Cardiac septum (tissue), 1 donor: ENCODE measurements at places on chromosomes 1 and 21. TPM values are rescaled to one million over a fixed set of nuclear protein-coding genes. Genes with fewer than 3 reads are reported as not detected.
A peak's percentile ranks its signal among the peaks of the same experiment; 100 is the strongest.

Gene RGS13
- 0.27 TPM for total RNA-seq

- DNase-seq: no peak
Observed at GRCh38 chr1:243528459-243529121, 272.7 kb downstream of the SDCCAG8 start.

- no peak for DNase-seq
Observed at GRCh38 chr1:63798284-63798683, 24.5 kb downstream of the ROR1 start.

Gene OR2L2
- not detected for total RNA-seq

DNA sequence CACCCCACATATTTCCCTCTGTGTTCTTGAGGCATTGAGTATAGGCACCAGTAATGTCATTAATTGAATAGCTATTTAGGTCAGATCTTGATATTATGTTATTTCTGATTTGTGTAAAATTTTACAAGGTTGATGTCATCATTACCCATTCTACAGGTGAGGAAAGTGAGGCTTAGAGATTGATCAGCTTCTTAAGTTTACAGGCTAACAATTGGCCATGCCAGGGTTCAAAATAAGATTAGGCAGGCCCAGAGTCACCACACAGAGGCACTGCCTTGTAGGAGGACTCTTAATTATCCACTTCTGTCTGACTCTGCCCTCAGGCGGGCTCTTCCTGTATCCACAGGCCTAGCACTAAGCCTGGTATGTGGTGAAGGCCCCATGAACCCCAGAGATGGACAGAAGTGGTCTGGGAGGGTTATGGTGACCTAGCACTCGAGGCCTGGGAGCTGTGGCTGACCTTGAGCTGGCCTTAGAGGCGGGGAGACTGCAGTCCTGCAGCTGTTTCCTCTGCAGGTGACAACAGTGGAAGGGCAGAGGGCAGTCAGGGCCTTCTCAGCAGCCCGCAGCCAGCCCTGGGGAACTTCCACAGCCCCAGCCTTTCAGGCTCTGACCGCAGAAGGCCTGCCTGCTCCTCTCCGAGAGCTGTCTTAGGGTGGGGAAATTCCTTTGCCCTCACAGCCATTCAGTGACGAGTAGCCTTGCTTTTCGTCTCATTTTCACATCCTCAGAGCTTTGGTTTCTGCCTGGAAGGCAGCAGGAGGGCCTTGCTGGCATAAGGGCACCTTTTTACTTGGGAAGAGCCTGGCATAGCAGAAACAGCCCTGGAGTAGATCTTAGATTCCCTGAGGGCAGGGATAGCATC, 12.2 kb downstream of the ZDHHC18 start:
- no peak for DNase-seq

Gene HMGCS2
- total RNA-seq: 0.38 TPM

GRCh38 chr1:34371829-34372532, 195.3 kb downstream of the C1orf94 start:
- DNase-seq: no peak

Gene S100A12
- 4.1 TPM for total RNA-seq

DNA sequence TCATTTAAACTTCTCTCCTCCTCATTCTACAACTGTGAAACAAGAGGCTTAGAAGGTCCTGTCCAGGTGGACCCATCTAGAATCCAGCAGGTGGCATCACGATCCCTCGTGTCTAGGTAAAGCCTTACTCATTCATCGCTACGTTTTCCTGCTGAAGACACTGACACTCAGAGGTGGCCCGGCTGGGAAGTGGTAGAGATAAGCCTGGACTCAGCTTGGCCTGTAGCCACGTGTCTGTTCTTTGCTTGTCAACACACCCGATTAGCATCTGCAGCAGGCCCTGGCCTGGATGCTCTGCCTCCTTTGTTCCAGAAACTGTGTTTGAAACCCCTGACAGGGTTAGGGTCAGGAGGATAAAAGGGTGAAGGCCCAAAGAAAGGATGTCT, 43.4 kb downstream of the PARP1 start:
- peak; percentile 83 for DNase-seq

DNA sequence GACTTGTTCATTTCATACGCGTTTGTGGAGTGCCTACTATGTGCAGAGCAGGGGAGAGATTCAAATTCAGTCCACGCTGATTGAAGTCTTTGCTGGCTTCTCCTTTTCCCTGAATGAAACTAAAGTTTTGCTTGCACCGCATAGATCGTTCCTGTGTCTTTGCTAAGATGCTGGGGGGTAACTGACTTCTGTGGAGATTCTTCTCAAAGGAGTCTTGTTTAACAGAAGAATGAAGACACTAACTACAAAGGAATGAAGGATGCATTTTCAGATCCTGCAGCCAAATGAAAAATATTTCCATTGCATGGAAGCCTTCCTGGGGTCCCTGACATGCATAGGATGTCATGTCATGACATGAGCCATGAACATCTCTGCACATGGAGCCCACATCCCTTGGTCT, 26.9 kb upstream of the H6PD start:
- DNase-seq: no peak

Gene DMBX1
- not detected for total RNA-seq

- DNase-seq: peak; percentile 79
Observed at GRCh38 chr1:110634455-110635311, 28.5 kb upstream of the KCNA2 start.

- DNase-seq: no peak
Observed at GRCh38 chr21:38822778-38823238, 17.1 kb downstream of the ETS2 start.

DNA sequence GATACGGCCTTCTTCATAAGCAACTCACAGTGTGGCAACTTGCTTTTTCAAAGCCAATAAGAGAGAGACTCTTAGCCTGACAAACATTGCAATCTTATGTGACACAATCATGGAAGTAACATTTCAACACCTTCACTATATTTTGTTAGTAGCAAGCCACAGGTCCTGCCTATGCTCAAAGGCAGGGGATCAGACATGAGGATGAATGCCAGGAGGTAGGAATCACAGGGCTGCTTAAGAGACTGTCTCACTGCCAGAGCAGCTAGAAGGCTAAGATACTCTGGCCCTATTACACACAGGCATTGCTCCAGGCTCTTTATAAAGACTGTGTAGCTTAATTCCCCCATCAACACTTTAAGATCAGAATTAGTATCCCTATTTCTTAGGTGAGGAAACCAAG, 236.2 kb upstream of the KAZN start:
- DNase-seq: no peak

DNA sequence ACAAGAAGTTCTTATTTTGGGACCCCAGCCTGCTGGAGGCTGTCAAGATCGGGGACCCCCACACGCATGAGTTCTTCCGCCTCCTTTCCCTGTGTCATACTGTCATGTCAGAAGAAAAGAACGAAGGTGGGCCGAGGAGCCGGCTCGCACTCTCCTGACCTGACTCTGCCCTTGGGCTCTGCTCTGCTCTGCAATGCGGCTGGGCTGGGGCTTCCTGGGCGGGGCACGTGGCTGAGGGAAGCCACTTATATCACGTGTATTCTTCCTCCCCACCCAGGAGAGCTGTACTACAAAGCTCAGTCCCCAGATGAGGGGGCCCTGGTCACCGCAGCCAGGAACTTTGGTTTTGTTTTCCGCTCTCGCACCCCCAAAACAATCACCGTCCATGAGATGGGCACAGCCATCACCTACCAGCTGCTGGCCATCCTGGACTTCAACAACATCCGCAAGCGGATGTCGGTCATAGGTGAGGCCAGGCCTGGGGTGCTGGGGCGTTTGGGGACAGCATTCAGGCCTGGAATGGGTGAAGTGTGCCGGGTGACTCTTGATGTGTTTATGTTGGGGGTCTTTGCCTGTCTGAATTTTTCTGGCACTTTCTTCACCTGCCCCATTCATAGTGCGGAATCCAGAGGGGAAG, 17.6 kb downstream of the ATP8B2 start:
- DNase-seq: peak; percentile 86

DNA sequence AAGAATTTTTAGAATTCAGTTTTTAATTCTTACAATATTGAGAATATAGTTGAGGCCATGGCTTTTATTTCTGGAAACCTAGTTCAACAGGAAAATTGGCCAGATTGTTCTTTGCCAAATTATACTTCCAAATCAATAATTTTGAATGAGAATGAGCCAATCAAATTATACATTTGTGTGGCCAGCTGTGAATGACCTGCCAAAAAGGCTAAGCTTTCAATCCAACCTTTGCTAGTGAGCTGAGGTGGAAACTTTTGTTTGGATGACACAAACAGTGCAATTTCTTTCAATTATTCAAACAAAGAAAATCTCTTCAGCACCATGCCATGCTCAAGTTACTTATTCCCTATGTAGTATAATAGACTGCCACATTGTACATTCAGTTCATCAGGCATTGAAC, 167.8 kb downstream of the PATJ start:
- no peak for DNase-seq

Gene FAM151A
- total RNA-seq: 0.22 TPM
